ENCODE measurements at places on chromosomes 1 and 21. TPM values are rescaled to one million over a fixed set of nuclear protein-coding genes. Genes with fewer than 3 reads are reported as not detected.

Gene ENAH
- 59.0 TPM for total RNA-seq

Gene HPCA
- 0.45 TPM for total RNA-seq

Gene COA6
- total RNA-seq = 84.3 TPM

Gene RNF186
- not detected for total RNA-seq

Gene LAD1
- 0.47 TPM for total RNA-seq

Gene GPR61
- not detected for total RNA-seq

Gene RIPK4
- total RNA-seq = 21.2 TPM

Gene LORICRIN
- total RNA-seq = not detected

Gene KLF17
- 0.43 TPM for total RNA-seq

Gene TMEM59
- total RNA-seq = 130 TPM

Gene KIF2C
- 45.5 TPM for total RNA-seq

Gene HSPB7
- not detected for total RNA-seq

Gene SPRR4
- not detected for total RNA-seq
